ENCODE measurements at places on chromosomes 1 and 21. TPM values are rescaled to one million over a fixed set of nuclear protein-coding genes. Genes with fewer than 3 reads are reported as not detected.

The UMODL1 gene
- total RNA-seq = not detected

The UBASH3A gene
- total RNA-seq = 0.28 TPM

- no peaks in the 10 kb centered on the region for H3K36me3 ChIP-seq
- H3K4me1 ChIP-seq = peaks cover 19% of the 10 kb centered on the region
- H3K4me3 ChIP-seq = no peak overlapping the region
These were observed 10.1 kb upstream of the PLA2G5 start for GRCh38 chr1:20059847-20060246.

GRCh38 chr1:225424562-225425200 lies 3.2 kb downstream of the LBR start:
- H3K27me3 ChIP-seq = no peaks in the 10 kb centered on the region
- peak overlapping the region; percentile 80 for H3K4me3 ChIP-seq
- H3K27ac ChIP-seq = peak overlapping the region; percentile 48

The BRDT gene
- not detected for total RNA-seq

Data from GM12878 (cell line).